ENCODE measurements at places on chromosomes 7 and 10. TPM values are rescaled to one million over a fixed set of nuclear protein-coding genes. Genes with fewer than 3 reads are reported as not detected.

CNTNAP2 gene
- total RNA-seq = 69.1 TPM

OR6V1 gene
- total RNA-seq = not detected

AQP1 gene
- total RNA-seq = 0.17 TPM

CALHM3 gene
- 0.17 TPM for total RNA-seq

MET gene
- total RNA-seq = 12.9 TPM

NEUROG3 gene
- total RNA-seq = 0.31 TPM

GRCh38 chr10:74640134-74640921, 186.1 kb upstream of the KAT6B start:
- no peaks in the 10 kb centered on the region for H3K36me3 ChIP-seq
- H3K4me3 ChIP-seq = no peak overlapping the region
- H3K4me1 ChIP-seq = no peaks in the 10 kb centered on the region
- H3K27me3 ChIP-seq = no peaks in the 10 kb centered on the region

DNA sequence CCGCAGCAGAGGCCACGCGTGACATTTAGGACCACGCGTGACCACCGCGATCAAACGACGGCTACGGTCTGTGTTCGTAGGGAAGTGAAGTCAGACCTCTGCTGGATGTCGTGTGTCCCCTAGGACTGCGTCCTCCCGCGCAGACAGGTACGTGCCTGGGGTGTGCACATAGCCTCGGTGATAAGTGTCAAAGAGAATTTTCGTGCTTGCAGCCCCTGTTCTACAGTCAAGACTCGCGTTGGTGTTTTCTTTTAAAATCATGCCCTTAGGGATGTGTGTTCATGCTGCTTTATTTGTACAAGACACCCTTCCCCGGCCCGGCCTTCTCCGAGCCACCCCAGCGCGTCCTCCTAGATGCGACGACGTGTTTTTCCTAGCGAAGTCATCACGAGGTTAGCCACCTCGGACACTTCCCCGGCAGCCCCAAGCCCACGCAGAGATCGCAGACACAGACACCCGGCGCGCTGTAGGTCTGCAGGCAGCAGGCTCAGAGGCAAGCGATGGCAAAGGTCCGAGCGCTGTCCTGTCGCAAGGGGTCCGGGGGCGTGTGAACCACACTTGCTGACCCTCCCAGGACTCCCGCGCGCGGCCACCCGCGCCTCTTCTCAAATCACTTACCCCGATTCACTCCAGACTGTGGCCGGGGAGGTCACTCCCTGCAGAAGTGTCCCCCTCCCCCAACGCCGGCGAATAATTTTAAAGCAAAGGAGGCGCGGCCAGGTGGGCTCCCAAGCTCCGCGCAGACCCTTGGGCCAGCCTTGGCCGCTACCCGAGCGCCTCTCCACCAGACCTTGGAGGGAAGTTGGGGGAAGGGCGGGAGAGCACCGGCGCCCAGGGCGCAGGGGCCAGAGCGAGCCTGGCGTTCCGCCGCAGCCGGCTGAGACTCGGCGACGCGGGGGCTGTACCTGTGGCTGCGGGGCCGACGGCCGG, 552 bp downstream of the MKX start:
- peaks cover 40% of the 10 kb centered on the region for H3K27me3 ChIP-seq
- no peak overlapping the region for H3K27ac ChIP-seq
- peaks cover 17% of the 10 kb centered on the region for H3K4me1 ChIP-seq
- DNase-seq = no peak
- H3K36me3 ChIP-seq = no peaks in the 10 kb centered on the region

GRCh38 chr7:92335574-92335973, 89.8 kb downstream of the ANKIB1 start:
- no peak overlapping the region for H3K4me3 ChIP-seq
- H3K27me3 ChIP-seq = no peaks in the 10 kb centered on the region
- no peak for DNase-seq
- H3K4me1 ChIP-seq = no peaks in the 10 kb centered on the region

DNA sequence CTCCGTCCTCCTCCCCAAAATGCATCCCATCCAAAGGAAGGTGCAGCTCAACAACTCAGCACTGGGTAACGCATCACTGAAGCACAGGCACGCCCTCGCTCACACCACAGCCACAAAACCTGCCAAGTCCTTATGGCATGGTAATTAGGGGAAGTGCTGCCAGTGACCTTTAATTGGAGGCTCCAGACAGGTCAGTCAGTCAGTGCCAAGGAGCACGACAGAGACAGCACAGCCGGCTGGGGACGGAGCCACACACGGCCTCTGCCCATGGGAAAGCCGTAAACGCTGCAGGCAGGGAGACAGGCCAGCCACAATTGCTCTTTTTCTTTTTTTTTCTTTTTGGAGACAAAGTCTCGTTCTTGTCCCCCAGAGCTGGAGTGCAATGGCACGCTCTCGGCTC, 146.5 kb downstream of the MAD1L1 start:
- no peaks in the 10 kb centered on the region for H3K27me3 ChIP-seq
- H3K27ac ChIP-seq = no peak overlapping the region
- no peak overlapping the region for H3K4me3 ChIP-seq
- H3K36me3 ChIP-seq = no peaks in the 10 kb centered on the region
- no peaks in the 10 kb centered on the region for H3K4me1 ChIP-seq
- DNase-seq = no peak

DNA sequence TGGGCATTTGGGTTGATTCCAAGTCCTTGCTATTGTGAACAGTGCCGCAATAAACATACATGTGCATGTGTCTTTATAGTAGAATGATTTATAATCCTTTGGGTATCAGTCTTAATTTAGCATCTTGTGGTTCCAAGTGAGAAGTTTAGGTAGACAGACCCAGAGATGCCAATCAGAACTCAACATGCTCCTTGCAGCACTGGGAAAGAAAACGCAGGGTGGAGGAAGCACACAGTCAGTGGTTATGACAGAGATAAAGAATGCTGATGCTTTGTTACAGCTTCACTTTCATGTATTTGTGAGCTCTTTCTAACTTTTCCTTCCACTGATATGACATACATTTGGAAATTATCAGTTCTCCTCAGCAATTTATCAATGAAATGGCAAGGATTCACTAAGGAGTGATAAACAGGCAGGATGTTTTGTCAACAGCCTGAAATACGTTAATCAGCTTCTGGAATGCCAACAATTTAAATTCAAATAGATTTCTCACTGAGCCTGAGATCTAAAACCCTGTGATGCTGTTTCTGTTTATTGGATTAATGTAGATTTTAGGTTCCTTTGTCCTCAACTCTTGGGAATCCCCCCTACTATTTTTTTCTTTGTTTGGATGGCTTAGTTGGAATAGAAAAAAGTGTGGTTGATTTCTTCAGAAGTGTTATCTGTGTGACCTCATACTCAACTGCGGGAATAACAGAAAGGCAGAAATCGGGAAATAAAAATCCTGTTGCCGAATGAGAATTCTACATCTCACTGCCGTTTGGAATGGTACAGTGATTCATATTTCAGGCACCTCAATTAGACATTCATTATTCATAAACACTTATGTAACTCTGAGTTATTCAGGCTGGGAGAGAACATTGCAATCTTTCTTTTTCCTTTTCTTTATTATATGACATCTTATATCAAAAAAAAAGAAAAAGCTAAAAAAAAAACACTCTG, 675.0 kb downstream of the CNTNAP2 start:
- H3K27ac ChIP-seq = peak overlapping the region; percentile 73
- no peak for DNase-seq
- peaks cover 8% of the 10 kb centered on the region for H3K4me1 ChIP-seq
- peak overlapping the region; percentile 37 for H3K4me3 ChIP-seq
- H3K36me3 ChIP-seq = peaks cover 3% of the 10 kb centered on the region
- H3K27me3 ChIP-seq = no peaks in the 10 kb centered on the region

DNA sequence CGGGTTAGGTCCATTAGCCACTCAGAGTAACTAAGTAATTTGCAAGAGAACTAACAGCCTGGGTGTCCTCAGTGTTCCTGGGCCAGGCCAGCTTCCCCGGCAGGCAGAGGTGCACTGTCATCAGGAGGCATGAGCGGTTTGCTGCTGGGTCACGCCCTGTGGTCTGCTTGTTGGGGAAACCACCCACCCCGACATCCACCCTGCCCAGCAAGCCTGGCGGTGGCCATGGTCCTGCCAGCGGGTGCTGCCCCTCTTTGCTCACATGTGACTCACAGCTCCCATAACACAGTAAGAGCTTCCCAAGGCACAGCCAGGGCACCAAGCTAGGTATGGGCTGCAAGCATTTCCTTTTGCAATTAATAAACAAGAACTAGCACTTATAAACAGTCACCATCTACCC, 75.9 kb downstream of the RGS10 start:
- peaks cover 2% of the 10 kb centered on the region for H3K27me3 ChIP-seq
- H3K4me1 ChIP-seq = no peaks in the 10 kb centered on the region
- H3K4me3 ChIP-seq = no peak overlapping the region

GRCh38 chr10:29297678-29298077, 8.8 kb downstream of the LYZL1 start:
- H3K36me3 ChIP-seq = no peaks in the 10 kb centered on the region
- H3K4me1 ChIP-seq = peaks cover 2% of the 10 kb centered on the region
- H3K27me3 ChIP-seq = no peaks in the 10 kb centered on the region
- H3K27ac ChIP-seq = no peak overlapping the region

DNA sequence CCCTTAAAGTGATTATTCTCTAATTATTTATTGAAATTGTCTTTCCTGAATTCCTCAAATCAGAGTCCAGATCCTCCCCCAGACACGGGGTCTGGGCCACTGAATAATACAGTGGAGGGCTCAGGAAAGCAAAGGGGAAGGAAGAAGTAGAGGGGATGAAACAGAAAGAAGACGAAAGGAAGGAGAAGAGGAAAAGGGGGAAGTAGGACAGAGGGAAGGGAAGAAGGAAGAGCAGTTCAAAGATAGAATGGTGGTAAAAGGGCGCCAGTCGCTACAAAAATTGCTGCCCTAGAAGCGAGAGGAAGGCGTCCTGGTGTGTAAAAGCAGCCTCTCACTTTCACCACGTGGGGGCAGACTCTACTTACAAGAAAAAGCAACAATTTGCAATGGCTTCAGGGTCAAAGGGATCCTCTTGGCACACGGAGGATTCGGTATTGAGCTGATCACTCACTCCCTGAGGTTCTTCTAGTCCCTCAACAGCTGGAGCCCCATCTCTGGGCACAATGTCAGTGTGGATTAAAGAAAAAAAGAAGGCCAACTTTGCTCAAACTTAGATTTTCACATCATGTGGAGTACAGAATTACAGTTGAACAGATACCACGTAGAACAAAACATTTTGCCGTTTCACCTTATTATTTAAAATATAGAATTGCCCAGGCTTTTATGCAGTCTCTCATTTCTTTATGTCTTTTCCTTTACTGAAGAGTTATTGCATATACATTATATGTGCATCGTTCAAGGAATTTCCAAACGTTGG, 31.4 kb upstream of the NPVF start:
- H3K4me3 ChIP-seq = no peak overlapping the region
- H3K4me1 ChIP-seq = no peaks in the 10 kb centered on the region
- DNase-seq = peak; percentile 66
- H3K36me3 ChIP-seq = no peaks in the 10 kb centered on the region
- no peak overlapping the region for H3K27ac ChIP-seq
- no peaks in the 10 kb centered on the region for H3K27me3 ChIP-seq

DNA sequence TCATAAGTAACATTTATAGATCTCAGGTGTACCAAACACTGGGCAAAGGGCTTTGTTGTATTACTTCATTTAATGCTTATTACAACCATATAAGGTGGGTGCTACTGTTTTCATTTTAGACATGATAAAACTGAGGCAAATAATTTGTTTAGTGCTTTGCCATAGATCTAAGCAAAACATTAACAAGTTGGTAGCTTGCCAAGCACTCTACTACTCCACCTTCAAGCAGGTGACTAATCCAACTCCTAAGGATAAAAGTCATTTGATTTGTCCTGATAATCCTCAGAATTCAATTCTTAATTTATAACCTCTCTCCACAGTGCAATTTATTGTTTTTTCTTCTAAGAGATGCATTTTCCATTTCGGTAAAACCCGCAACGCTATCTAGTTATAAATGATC, 646.4 kb downstream of the GRM8 start:
- H3K27ac ChIP-seq = no peak overlapping the region
- no peaks in the 10 kb centered on the region for H3K36me3 ChIP-seq
- DNase-seq = no peak
- H3K4me1 ChIP-seq = no peaks in the 10 kb centered on the region
- H3K27me3 ChIP-seq = no peaks in the 10 kb centered on the region
- no peak overlapping the region for H3K4me3 ChIP-seq

All from H1 (cell line).